Brain pericyte (primary cell): ENCODE measurements at places on chromosomes 6 and 20.

GRCh38 chr6:16764188-16764950 lies 3.1 kb upstream of the ATXN1 start:
- no peak for DNase-seq

GRCh38 chr6:1129131-1129530 lies 182.8 kb upstream of the FOXQ1 start:
- no peak for DNase-seq

- DNase-seq, result no peak
Observed at GRCh38 chr6:138769102-138769676, 4.4 kb upstream of the CCDC28A start.

- DNase-seq, result no peak
Observed at GRCh38 chr6:44356487-44356886, 14.0 kb downstream of the SPATS1 start.

DNA sequence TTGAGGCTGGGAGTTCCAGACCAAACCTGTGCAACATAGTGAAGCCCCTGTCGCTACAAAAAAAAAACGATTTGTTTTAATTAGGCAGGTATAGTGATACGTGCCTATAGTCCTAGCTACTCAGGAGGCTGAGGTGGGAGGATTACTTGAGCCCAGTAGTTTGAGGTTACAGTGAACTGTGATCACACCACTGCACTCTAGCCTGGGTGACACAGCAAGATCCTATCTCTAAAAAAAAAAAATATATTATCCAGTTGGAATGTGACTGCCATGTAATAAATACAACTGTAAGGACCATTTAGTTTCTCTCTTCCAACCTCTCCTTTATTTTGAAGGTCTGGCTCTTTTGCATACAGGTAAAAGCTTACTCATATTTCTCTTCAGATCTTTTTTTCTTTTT lies 571.5 kb downstream of the UTRN start:
- no peak for DNase-seq

DNA sequence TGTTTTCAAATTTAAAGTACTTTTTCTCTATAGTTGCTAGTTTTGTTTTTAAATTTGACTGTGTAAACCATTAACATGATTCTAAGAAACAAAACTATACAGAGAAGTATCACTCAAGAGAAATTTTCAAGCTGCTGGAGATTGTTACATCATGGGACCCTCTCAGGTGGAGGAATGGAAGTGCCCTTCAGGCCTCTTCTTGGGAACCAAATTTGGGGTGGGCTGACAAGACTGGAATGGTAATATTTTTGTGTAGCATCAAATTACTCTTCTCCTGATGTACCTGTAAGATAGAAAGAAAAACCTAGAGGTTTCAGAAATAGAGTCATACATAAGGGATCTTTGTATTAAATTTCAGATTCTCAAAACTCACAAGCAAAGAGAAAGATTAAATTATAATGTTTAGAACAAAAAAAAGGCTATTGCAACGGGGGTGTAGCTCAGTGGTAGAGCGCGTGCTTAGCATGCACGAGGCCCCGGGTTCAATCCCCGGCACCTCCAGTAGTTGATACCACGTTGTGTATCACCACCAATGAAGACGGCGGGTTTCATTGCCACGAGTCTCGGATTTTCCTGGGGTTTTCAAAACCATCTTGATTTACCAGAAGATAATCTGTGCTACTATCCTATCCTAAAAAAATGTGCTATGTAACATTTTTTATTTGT lies 193.7 kb downstream of the GPX5 start:
- no peak for DNase-seq

DNA sequence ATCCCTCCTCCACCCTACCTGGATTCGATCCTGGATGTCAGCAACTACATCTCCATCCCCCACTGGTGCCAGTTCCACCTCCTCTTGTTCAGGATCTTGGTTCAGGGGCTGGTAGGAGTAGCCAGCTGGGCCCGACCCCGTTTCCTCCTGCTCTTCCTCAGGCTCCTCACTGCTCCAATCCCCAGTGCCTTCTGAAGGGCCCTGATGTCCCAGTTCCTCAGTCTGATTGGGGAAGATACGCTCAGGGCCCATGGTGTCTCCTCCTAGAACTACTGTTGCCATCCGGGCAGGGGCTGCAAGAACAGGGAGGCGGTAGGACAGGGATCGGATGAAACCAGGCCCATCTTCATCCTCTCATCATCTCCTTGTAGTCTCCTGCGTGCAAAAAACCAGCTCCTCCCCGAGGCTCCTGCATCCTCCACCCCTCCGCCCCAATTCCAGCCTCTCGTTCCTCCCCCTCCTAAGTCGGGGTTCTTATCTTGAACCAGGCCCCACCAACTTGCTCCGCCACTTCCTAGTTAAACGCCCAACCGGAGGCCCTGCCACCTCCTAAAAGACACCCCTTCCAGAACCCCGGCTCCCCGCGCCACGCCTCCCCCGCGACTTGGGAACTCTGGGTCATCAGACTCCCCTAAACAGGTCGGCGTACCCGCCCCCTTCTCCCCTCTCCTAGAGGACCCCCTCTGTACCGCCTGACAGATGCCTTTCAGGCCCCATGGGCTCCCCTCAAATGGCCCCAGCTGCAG lies 476 bp downstream of the MEA1 start:
- DNase-seq, result no peak

DNA sequence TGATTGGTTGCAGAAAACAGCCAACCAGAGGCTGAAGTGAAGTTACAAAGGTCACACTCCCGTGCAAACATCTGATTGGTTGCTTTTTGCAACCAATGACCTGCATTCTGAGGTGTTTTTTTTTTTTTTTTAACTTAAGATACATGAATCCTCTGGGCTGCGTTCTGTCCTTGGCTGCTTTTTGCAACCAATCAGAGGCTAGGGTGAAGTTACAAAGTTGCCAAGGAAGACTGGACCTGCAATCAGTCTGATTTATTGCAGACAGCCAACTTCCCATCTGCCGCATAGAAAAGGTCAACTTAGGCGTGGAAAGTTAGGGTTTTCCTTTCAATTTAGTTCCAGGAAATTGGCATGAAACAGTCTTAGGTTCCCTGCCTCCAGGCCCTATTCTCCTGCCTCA lies 292.9 kb downstream of the PLCB1 start:
- DNase-seq, result no peak

DNA sequence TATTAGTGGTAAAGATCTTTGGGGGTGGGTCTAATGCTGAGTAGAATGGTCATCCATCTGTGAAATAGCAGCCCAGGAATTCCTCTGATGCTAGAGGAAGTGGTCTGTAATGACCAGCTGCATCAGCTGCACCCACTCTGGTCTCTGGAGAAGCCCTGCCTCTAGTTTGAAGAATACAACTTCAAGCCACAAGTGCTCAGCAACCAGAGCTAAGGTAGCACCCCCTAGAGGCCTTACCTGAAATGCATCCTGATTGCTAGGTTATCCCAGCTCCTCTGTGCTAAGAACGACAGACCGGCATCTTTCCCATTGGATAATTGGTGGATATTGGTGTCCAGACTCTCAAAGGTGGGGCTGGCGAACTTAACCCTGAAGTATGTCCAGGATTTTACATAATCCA lies 58.2 kb downstream of the DNAH8 start:
- DNase-seq, result no peak

DNA sequence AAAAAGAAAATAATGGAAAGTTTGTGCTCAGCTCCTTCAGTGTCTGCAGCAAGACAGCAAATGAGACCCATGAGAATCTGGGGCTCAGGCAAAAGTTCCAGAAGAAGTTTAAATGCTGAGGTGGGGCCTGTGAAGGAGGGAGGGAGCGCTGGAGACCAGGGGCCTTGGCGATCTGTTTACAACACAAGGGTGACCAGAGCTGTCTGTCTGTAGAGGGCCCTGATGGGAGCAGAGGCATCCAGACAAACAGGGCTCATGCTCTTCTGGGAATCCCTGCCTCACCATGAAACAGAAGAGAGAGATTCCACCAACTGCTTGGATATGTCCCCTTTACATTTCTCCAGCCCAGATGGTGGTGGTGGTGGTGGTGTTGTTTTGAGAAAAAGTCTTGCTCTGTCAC lies 79.3 kb upstream of the SHLD1 start:
- no peak for DNase-seq

DNA sequence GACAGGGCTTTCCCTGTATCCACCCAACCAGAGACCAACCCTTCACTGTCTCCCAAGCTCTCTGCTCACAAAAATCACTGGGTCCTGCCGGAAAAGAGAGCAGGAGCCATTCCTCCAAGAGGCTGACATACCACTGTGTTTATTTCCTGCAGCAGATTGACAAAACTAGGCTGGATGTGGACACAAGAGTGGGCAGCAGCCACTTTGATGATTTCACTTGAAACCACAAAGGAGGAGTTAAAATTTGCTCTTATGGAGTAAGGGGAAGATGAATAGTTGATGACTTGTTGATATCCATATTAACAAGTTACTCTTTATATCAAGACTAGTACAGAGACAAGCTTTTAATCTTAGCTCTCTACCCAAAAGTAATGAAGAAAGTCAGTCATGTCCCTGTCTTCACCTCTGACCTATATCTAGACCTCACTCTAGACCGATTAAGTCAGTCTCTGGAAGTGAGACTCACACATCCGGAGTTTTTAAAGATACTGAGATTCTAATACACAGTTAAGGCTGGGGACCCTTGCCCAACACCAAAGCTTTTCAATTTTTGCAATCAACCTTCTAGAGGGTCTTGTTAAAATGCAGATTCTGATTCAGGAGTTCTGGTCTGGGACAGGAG lies 73.8 kb downstream of the SCML4 start:
- DNase-seq, result no peak

DNA sequence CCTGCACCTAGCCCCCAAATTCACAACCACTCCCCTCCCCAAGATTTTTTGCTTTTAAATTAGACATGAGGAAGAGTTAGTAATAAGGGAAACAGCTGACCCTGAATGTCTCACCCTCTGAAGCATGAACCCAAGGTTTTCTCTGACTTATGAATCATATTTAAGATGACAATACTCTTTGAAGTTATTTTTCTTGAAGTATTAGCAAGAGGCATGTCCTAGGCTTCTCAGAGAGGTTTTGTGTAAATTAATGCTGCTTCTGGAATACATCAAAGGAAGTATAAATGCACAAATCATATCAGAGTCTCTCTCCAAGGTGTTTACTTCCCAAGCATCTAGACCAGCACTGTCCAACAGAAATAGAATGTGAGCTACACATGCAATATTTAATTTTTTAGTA lies 408.1 kb upstream of the MARCKS start:
- DNase-seq, result no peak

DNA sequence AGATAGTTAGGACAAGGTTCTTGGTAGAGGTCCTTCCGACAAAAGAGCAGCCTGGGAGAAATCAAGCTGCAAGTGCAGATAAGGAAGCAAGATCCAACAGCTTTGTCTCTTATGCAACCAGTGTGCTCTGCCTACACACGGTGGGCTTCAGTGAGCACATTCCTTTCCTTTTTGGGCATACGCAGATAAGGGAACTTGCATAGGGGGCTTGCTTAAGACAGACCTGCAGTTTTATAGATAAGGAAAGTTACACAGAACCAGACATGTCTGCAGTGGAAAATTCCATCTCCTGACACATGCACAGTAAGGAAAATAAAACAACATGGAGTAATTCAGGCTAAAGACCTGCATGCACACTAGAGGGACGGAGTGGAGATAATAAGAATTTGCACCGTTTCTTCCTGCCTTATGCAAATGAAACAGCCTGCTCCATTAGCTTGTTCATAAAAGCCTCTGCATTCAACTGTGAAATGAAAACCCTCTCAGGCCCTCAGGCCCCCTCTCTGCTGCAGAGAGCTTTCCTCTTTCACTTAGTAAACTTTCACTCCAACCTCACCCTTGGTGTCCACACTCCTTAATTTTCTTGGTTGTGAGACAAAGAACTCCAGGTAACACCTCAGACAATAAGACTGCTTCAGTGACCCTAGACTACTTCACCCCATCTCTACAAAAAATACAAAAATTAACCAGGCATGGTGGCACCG lies 97.5 kb upstream of the MYLIP start:
- DNase-seq, result no peak

DNA sequence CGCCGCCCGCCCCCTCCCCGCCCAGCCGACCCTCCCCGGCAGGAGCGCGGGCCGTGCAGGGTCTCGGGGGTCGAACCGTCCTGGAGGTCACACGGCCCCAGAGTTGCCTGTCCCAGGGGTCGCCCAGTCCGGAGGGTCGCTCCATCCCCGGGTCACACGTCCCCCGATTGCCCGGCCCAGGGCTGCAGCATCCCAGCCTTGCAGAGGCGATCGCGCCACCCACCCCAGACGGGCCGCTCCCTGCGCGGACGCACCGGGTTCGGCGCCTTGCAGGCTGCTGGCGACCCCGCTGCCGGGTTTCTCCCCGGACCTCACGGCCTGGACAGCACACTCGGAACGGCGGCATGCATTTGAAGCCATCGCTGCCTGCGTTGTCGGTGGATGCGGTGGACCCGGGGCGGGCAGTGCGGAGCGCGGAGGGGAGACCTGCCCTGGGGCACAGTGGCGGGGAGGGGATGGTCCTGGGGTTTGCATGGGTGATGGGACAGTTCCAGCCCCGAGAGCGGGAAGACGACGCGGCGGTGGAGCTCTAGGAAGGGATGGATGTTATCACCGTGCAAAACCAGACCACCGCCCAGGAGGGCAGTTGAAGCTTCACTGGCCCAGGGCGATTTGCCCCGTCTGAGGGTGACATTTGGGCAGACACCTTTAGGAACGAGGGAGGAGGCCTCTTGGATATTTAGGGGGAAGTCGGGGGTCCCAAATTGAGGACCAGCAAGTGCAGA lies 22.7 kb upstream of the FRMD1 start:
- no peak for DNase-seq

- no peak for DNase-seq
Observed at GRCh38 chr20:37309936-37310590, 20.6 kb downstream of the MANBAL start.

DNA sequence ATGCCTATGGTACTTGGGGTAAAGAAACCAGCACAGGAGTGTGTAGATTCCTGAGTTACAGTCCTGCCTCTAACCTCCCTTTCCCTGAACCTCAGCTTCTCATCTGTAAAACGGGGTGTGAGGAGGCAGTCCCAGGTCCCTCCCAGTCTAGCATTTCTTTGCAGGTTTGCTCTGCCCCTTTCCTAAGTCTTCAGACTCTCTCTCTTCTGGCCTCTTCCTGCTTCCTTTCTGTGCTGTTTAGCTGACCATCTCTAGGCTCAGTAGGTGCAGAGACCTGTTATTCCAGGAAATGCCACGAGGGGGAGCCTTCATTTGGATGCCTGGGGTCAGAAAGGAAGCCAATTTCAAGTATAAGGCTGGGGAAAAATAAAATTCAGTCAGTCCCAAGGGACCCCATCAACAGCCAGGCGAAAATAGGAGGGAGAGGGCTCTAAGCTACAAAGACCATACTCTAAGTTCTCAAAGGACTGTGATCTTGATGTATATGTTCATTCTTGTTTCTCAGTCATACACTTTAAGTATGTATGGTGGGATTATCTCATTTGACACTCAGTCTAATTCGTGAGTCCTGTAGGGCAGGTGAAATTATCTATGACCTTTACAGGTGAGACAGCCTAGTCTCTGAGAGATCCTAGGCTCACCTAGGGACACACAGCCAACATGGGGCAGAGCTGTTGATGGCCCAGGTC lies 89.1 kb downstream of the NCR2 start:
- peak; percentile 44 for DNase-seq

DNA sequence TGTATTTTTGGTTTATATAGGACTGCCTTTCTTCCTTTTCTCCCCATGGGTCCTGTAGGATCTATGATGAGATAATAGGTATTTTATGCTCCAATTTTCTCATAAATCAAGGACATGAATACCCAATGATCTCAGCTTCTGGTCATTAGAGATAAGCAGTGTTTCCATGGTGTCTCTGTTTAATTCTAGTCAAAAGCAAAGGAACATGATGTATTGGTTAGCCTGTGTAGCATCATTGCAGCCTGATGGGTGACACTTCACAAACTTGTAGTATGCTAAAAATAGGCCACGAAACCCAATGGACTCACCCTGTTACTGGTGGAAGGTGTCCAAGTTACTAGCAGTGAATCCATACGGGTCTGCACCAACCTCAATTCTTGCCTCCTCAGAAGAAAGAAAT lies 116.2 kb upstream of the SNX9 start:
- DNase-seq, result no peak

- no peak for DNase-seq
Observed at GRCh38 chr6:111260570-111261298, 173.4 kb downstream of the SLC16A10 start.
